Activated T-cell treated with anti-CD3 and anti-CD28 coated beads for 24 hours (primary cell): ENCODE measurements at places on chromosomes 6 and 20.

DNA sequence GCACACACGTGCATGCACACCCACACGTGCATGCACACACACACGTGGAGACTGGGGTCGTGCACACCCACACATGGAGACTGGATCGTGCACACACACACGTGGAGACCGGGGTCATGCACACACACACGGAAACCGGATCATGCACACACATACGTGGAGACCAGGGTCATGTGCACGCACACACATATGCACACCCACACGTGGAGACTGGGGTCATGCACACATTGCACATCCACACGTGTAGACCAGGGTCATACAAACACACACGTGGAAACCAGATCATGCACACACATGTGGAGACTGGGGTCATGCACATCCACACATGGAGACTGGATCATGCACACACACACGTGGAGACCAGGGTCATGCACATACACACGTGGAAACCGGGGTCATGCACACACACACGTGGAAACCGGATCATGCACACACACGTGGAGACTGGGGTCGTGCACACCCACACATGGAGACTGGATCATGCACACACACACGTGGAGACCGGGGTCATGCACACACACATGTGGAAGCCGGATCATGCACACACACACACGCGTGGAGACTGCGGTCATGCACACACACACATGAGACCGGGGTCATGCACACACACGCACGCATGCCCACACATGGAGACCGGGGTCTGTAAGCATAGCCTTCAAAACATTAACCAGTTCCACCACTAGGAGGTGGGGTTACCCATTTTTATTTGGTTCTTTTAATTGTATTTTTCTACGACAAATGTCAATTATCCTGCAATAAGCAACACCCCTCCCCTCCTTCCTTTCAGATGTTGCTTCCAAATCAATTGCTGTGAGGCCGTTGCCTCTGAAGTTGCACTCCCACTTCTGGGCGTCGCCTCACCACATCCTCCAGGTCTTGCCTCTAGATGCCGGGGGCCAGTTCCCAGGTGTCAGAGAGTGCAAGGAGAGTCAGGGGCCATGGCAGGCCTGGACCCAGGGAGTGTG, 95.8 kb downstream of the TMEM242 start:
- DNase-seq = no peak

GRCh38 chr20:48732081-48732829, 95.5 kb downstream of the PREX1 start:
- DNase-seq = no peak

DNA sequence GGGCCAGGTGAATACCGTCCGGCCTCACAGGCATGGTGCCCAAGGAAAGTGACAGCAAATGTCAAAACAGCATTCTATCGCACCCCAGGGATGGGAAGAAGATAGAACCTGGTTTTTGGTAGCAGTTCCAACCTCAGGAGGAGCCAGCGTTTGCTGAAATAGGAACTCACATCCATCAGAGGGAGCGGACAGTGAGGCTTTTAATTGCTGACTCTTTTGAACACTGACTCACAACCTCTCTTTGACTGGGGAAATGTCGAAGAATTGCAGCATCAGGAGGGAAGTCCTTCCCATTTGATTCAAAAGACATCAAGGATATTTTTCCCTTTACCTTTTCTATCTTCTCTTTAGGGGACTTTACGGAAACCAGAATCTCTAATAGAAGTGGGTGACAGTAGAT, 114.2 kb downstream of the UNC5CL start:
- no peak for DNase-seq

DNA sequence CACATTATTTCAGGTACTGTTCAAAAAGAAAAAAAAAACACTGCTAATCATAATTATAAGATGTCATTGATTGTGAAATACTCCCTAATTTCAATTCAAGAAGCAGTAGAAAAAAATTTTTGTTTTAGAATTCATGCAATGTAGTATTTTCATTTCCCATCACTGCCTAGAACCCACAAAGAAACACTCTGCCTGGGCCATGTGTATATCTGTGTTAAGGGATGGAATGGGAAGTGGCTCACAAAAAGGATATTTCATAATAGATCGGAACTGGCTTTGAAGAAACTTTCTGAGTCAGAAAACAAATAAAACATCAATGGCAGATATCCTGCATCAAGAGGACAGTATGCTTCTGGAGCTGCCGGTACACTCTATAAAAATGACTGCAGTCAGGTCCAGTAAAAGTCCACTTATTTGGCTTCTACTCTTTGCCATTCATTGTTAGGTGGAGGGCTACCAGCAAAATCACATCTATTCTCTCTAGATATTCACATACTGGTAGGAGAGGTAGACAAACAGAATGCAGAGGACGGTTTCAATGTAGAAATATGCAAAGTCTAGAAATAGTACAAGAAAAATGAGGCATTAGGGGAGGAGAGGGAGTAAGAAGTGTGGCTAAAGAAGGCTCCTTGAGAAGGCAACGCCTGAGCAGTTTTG, 135.0 kb upstream of the TNFAIP3 start:
- no peak for DNase-seq

- no peak for DNase-seq
Measured at GRCh38 chr6:26016963-26017631, 54.5 kb downstream of the TRIM38 start.

DNA sequence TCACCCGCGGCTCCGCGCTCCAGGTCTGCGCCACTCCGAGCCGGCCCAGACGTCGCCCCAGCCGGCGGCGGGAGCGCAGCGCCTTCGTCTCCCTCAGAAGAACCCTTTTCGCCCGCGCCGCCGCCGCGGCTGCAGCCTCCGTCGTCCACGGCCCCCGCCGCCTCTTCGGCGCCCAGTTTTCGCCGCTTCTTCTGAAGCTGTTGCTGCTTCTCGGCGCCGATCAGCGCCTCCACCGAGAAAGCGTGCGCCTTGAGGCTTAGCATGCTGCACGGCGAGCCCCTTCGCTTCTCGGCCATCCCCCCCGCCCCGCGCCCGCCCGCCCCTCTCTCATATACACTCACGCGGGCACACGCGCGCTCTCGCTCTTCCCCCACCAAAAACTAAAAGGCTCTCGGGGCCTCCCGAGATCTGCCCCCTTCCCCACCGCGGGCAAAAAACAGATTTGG, 489 bp downstream of the TBX18 start:
- no peak for DNase-seq

DNA sequence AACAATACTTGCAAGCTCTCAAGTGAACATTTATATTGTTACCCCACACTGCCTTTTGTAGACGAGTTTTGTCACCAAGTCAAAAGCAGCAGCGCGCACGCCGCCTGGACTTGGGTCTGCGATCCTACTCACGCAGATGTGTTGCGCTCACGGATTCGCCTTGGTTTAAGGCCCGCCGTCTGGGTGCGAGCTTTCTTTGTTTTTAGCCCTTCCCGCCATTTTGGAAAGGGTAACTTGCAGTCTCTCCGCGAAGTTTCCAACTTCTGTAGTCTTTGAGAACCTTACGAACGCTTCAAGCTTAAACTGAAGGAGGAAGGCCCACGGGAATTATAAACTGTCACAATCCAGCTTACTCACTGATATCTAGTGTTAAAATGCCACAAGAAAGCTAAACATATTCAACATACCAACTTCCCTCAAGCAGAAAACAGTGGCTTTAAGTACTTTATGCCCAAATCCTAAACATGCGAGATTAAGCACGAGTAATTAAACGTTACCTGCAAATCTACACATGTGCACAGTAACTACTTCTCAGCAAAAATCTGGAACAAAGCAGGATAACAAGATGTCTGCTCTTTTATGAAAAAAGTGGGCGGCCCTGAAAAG, 80.4 kb upstream of the BTN3A2 start:
- DNase-seq = no peak

GRCh38 chr20:63232235-63233060, 3.3 kb upstream of the BIRC7 start:
- DNase-seq = no peak
